ENCODE measurements at places on chromosomes 11 and 22. TPM values are rescaled to one million over a fixed set of nuclear protein-coding genes. Genes with fewer than 3 reads are reported as not detected.

Gene APOL6
- 0.82 TPM for total RNA-seq

DNA sequence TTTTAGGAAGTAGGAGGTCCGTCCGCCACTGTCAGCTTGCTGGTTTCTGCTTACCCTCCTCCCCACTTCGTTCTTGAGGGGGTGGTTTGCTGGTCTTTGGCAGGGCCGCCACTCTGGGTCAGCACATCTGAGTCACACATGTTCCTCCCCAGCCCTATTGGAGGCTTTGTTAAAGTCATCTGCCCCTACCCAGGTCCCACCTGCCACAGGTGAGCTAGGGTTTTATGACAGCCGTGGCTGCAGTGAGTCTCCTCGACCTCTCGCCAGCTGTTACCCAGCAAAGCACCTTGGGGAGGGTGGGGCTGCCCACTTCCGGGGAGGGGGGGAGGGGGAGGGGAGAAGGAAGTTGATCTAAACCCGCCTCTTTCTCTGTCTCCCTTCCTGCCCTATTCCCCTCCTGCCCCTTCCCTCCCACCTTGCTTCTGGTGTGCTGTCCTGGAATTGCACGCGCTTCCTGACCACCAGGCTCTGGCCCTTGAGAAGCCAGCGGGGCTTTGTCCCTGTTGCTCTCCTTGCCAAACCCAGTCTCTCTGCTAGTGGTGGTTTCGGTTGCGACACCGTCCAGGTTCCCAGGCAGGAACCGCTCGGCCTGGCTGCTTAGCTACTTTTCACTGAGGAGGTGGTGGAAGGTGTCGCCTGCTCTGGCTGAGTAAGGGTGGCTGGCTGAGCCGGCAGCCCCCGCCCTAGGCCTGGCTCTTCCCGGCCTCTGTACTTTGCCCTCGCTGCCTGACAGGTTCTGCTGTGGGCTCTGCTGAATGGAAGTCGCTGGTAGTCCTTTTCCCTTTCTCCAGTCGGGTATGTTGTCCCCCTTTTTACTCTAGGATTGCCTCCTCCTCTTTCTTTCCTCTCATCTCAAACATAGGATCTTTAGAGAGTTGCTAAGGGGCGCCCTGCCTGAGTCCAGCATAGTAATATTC is 28.5 kb downstream of the RCOR2 start:
- DNase-seq, result no peak

- DNase-seq, result no peak
Observed at GRCh38 chr22:42622061-42622710, 7.5 kb upstream of the POLDIP3 start.

DNA sequence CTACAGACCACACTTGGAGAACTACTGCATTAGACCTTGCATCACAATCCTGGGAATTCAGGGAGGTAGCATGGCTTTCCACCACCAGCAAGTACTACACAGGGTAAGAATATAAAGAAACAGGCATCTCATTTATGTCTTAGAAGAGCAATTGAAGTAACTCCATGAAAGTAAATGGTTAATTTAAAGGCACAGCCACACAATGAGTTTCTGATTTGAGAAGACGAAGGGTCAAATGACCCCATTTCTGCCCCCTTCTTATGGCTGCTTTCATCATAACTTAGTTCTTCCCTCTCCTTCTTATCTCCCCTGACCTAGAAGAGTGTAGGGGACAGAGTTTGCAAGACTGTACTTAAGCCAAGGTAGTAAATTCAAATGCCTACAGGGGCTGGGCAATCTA is 6.0 kb downstream of the TRIM66 start:
- no peak for DNase-seq

Gene RCOR2
- total RNA-seq, result 14.3 TPM

Gene RTN4R
- total RNA-seq, result 10.2 TPM

Gene GLYAT
- total RNA-seq, result not detected

Gene OR52H1
- total RNA-seq, result 0.41 TPM

Gene DEFB131B
- total RNA-seq, result not detected

Measured in frontal cortex (tissue), 4 donors.